ENCODE measurements at places on chromosomes 2 and 18.

- DNase-seq = no peak
These were observed 128.9 kb upstream of the GATA6 start for GRCh38 chr18:22040533-22040932.

- no peak for DNase-seq
These were observed 105.6 kb upstream of the FHL2 start for GRCh38 chr2:105504459-105504858.

DNA sequence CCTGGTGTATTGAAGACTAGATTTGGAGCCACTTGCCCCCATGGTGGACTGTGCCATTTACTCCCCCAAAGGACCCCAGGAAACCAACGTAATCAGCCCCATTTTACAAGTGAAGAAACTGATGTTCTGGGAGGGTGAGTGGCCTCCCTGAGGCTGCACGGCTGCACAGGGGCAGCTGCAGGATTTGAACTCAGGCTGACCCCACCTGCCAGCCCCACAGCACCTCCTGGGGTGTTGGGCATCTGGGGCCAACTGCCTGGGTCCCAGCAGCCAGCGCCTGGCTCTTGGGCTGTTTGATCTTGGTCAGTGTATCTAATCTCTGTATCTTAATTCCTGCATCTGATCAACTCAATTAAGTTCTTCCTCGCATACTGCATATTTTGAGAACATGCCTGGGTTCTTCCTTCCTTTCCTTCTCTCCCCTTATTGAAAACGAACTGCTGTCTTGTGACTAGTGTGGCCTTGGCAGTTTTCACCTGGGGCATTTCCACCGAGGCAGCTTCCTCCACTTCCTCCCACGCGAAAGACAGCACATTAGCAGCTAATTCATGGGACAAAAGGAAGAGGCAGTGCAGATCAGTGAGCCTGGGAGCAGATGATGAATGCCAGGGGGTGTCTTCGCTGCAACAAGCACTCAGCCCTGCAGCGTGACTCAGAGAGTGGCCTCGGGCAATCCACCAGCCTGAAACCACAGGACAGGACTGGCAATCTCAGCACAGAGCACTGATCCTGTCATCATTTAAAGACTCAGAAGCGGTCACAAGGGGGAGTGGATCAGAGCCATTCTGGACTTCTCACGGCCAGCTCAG, 184.1 kb upstream of the RAB12 start:
- no peak for DNase-seq

- DNase-seq = no peak
These were observed 42.7 kb upstream of the ACTR3 start for GRCh38 chr2:113847144-113847543.

DNA sequence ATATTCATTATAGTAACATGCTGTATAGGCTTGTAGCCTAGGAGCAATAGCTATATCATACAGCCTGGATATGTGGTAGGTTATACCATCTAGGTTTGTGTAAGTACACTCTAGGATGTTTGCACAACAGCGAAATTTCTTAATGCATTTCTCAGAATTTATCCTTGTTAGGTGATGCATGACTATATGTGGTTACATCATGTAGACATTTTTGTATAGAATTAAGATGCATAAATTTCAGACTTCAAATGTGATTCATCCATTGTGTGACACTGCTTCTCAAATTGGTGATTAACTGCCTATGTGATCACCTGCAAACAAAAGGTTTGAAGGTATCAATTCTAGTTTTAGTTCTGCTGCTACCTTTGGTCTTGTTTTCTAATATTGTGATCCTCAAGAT, 1787.0 kb upstream of the PIK3C3 start:
- no peak for DNase-seq

DNA sequence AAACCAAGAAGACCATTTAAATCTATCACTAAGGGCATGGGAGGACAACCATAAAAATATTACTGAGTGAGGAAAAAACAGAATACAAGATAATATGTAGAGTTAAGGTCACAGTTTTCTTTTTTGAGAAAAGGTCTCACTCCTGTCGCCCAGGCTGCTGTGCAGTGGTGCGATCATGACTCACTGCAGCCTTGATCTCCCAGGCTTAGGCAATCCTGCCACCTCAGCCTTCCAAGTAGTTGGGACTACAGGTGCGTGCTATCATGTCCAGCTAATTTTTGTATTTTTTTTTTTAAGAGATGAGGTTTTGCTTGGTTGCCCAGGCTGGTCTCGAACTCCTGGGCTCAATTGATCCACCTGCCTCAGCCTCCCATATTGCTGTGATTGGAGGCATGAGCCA, 24.0 kb downstream of the POLR1A start:
- DNase-seq = no peak

GRCh38 chr2:15170070-15170775, 390.9 kb downstream of the NBAS start:
- DNase-seq = no peak

GRCh38 chr2:196249860-196250259, 78.5 kb upstream of the STK17B start:
- DNase-seq = peak; percentile 16

Measured in hepatocyte (in vitro differentiated cells).